Natural killer cell treated with Interleukin-12 subunit alpha and Interleukin-12 subunit beta and Interleukin-15 and Interleukin-18, amount 100 ng/mL, for 72 hours (primary cell): ENCODE measurements at places on chromosomes 3 and 15. TPM values are rescaled to one million over a fixed set of nuclear protein-coding genes. Genes with fewer than 3 reads are reported as not detected.

Gene SEMA5B
- not detected for total RNA-seq

Gene LARP6
- total RNA-seq: not detected

DNA sequence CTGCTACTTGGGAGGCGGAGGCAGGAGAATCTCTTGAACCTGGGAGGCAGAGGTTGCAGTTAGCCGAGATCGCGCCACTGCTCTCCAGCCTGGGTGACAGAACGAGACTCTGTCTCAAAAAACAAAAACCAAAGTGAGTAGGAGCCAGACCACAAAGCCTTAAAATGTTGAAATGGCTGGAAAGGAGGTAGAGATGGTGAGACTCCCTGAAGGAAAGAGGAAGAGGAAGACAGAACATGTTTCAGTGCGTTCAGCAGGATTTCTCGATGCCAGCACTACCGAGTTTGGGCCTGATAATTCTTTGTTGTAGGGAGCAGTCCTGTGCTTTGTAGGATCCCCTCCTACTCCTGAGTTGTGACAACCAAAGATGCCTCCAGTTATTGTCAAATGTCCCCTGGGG lies 189.9 kb downstream of the AKAP13 start:
- peaks cover 10% of the 10 kb centered on the region for H3K4me1 ChIP-seq
- H3K27ac ChIP-seq: no peak overlapping the region
- no peaks in the 10 kb centered on the region for H3K27me3 ChIP-seq
- H3K36me3 ChIP-seq: no peaks in the 10 kb centered on the region

DNA sequence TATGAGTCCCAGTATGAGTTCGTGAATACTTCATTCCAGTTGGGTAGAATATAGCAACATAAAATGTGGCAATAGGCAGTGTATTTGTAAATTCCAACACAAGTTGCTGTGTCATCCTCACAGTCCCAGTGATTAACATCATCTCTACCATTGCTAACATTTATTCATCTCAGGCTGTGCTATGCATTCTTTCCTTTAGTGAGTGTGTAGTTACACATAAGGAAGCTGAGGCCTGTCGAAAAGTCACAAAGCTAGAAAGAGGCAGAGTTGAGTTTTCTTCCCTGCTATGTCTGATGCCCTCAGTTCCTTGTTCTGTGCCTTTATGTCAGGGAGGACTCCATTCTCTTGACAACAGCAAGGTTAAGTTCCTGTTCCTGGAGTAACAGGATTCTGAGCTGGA lies 96.4 kb downstream of the FNDC3B start:
- no peaks in the 10 kb centered on the region for H3K27me3 ChIP-seq
- DNase-seq: no peak
- H3K36me3 ChIP-seq: peaks cover 23% of the 10 kb centered on the region
- peak overlapping the region; percentile 85 for H3K4me3 ChIP-seq
- peaks cover 80% of the 10 kb centered on the region for H3K4me1 ChIP-seq

DNA sequence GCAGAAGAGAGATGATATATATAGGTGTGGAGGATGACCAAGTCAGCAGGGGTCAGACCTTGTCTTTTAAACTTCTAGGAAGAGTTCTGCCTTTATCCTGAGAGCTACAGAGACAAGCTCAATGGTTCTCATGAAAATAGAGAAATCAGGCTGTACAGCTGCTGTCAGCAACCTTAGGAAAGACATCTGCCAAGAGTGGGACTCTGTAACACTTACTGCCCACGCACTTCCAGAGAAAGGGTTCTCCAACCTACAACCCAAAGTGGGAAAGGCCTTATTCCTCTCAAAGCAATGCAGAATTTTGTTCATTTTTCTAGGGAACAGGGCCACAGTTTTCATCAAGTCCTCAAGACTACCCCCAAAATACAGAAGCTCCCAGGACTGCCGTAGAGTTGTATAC lies 138.7 kb downstream of the STT3B start:
- H3K4me1 ChIP-seq: no peaks in the 10 kb centered on the region
- no peaks in the 10 kb centered on the region for H3K27me3 ChIP-seq
- no peak overlapping the region for H3K4me3 ChIP-seq

DNA sequence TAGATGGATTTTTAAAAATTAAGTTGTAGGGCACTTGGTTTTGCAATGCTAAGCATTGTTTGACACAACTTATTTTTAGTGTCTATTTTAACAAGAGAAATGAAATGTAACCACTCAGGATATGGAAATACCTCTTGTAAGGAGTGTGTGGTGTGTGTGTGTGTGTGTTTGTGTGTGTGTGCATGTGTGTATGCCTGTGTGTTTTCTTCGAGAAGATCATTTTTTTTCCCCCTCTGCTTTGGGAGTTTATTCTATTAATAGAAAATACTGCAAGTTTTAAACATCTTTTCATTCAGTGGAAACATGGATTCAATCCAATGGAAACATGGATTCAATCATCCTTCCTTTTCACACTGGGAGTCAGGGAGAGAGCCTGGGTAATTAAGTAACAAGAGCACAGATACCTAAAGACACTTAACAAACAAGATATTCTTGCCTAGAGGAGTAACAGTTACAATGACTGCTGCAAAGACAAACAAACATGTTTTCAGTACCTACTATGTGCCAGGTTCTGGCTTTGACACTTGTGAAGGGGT lies 567.2 kb upstream of the TBL1XR1 start:
- H3K27ac ChIP-seq: no peak overlapping the region
- H3K36me3 ChIP-seq: peaks cover 12% of the 10 kb centered on the region
- no peak overlapping the region for H3K4me3 ChIP-seq
- no peaks in the 10 kb centered on the region for H3K4me1 ChIP-seq
- DNase-seq: no peak

- H3K27me3 ChIP-seq: no peaks in the 10 kb centered on the region
- no peaks in the 10 kb centered on the region for H3K4me1 ChIP-seq
- H3K4me3 ChIP-seq: no peak overlapping the region
- no peak for DNase-seq
- H3K36me3 ChIP-seq: no peaks in the 10 kb centered on the region
Observed at GRCh38 chr3:76824658-76825240, 215.2 kb upstream of the ROBO2 start.
